ENCODE measurements at places on chromosomes 6 and 20. TPM values are rescaled to one million over a fixed set of nuclear protein-coding genes. Genes with fewer than 3 reads are reported as not detected.

DNA sequence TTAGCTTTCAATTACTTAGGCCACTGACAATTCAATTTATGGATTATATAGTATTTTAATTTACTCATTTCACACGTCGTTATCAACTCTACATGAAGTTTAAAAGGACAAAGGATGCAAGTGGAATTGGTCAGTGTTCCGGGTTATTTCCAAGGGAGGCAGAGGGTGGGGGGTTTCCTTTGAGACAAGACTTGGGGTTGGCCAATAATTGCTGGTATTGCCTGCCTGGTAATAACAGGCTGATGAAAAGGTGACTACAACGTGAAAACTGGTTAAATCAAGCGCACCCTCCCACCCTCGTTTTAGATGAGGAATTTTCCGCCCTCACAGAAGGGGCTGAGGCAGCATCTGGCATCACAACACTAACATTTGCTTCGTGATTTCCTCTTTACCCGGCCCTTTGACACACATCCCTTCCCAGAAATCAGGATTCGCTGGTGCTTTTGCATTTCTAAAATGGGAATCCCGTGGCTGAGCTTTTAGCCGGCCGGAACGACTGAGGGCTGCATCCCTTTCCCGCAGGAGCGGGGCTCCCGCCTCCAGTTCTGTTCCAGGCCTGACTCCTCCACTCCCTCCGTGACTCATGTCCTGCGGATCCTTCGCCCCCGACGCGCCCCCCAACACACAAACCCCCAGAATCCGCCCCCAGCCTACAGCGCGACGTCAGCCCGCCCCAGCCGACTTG is 999 bp upstream of the PIM1 start:
- DNase-seq = no peak

GRCh38 chr20:7924692-7925091 is 15.6 kb downstream of the HAO1 start:
- no peak for DNase-seq

- no peak for DNase-seq
Observed at GRCh38 chr6:134375220-134375580, 57.3 kb upstream of the SGK1 start.

DNA sequence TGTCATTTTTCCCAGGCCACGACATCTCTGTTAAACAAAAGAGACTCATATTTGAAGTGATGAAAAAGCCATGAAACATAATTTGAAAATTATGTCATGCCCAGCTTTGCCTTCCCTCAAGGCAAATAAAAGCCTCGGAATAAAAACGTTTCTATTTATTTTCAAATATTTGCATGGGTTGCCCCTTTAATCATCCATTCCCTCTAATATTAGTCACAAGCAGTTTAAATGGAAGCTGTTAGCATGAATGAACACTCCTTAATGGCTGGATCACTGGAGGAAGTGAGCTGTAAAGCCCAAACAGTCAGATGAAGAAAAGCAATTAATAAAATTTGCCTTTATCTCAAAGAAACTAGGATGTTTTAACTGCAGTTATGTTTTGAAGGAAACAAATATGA is 69.3 kb upstream of the STMND1 start:
- no peak for DNase-seq

DNA sequence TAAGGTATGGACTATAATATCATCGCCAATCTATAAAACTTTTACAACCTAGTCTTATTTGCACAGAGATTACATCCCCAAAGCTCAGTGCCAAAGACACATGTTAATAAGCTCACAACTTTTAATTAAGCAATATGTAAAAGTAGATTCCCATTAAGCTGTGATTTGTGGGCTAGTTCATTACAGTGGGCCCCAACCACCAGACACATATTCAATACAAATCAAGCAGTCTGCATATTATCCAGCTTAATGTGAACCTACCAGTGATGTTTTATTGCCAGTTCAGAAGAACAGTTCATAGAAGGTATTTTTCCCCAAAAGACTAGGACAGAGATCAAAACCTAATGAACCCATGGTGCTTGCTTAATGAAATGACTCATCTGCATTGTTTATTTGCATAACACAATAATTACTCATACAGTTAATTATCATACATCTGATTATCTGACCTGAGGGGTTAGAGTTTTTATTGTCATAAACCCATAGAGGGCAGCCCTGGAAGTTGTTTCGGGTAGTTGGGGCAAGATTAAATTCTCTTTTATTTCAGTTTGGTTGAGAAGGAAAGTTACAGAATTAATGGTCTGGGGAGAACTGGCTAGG is 831.0 kb downstream of the TFAP2A start:
- no peak for DNase-seq

DNA sequence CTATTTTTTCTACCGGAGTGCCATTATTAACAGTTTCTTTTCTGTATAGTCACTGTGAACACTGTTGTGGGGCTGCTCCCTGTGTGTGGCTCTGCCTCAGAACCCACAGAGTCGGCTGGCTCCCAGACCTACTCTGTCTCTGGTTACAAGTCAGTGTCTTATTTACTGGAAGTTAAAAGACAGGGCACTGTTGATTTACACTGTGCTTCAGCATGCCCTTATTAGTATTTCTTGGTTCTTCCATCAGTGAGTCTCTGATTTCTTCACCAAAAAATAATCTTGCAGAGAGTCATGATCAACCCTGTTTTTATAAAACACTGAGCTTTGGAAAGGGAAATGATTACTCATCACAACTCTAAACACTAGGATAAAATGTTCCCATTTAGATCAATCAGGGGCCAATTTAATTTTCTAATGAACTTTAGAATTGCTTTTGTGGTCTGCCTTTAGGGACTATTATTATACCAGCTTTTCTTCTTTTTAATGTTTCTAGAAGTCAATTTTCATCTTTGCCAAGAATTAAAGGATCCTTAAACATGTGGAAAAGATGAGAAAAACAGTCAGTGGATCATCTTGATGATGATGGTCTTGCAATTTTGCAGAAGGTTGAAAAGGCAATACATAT is 92.6 kb downstream of the UTRN start:
- DNase-seq = peak; percentile 83

GRCh38 chr20:63273635-63274380 is 1.2 kb downstream of the ARFGAP1 start:
- no peak for DNase-seq

GRCh38 chr6:95431637-95432228 is 145.6 kb upstream of the MANEA start:
- no peak for DNase-seq

GRCh38 chr6:111411046-111411445 is 72.0 kb downstream of the REV3L start:
- no peak for DNase-seq

DNA sequence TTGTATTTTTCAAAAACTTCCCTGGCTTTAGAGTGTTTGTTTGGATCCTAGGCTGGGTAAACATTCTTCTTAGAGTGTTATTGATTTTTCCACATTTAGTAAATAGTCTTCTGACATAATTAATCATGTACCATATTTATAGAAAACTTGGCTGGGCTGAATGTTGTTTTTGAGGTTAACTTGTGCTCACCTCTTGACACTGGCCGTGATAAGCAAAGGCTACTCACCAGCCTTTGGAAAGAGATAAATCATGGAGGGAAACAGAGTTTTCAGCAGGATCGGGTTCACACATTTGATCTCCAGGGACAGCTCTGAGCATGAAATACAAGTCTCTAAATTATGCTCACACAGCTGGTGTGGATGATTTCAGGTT is 6.2 kb upstream of the CD93 start:
- no peak for DNase-seq

DNA sequence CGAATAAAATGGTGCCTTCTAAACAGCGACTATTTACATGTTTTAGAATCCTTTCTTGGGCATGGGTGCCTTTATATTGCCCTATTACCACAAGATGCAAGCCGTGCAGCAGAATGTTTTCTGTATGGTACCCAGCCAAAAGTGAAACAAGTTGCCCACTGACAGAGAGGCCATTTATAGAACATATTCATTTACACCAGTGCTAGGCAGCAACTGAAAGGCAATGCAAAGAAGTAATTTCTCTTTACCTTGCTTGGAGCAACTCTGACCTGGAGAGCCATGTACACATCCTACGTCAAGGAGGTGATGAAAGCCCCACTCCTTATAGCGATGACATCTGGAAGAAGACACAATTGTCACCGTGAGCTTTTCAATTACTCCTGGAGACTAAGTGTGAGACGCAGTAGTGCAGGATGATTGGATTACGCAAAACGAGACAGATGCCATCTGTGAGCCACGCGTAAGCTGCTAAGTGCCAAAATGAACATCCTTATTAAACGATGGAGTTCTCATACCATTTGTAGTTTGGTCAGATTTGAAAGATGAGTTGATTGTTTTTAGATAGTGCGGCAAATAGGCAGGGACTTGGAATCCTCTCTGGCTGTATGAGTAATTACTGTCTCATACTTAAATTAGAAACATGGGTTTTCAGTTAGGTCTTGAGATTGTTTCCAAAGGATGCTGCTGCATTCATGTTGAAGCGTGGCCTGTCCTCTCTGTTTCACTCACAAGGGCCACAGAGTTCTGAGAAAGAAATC is at the start of gene TMEM244:
TMEM244 (minus strand) TSS at position 408 of the 758 bp plus-strand sequence; CDS start at position 281, 127 bp downstream.
- no peak for DNase-seq

DNA sequence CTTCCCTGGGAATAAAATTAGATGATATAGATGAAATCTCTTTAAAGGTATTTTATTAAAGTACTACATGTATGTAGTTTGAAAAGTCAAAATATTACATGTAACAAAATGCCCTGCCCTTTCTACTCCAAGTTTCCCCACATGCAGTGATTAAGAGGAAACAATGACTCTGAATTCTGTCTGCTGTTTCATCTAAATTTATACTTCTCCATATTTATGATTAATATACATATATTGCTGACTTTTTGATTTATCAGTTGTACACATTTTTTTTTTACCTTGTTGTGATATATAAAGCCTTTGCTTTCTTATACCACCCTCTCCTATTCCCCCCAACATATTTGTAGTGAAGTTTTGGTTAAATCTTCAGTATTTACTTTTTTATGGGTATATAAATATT is 127.9 kb downstream of the ZFAND3 start:
- DNase-seq = no peak

The PRRC2A gene
- 133 TPM for total RNA-seq

GRCh38 chr6:169639653-169640278 is 62.1 kb downstream of the WDR27 start:
- DNase-seq = no peak

DNA sequence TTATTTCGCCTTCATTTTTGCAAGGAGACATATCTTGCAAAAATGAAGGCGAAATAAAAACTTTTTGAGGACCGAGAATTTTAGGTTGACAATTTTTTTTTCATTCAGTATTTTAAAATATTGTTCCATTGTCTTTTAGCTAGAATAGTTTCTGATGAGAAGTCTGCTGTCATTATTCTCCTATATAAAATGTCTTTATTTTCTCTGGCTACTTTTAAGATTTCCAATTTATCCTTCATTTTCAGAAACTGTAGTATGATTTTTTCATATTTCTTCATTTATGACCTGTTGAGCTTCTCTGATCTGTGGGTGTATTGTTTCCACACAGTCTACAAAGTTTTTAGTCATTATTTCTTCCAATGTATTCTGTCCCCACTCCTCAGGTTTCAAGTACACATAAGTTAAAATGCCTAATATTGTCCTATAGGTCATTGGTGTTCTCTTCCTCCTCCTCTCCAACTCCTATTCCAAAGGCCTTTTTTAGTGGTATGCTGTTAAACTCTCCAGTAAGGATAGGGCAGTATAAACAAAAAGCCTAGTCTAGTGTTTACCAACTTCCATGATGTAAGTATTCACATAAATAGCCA is 15.7 kb downstream of the AHI1 start:
- no peak for DNase-seq

The SNX5 gene
- 44.4 TPM for total RNA-seq

- no peak for DNase-seq
Observed at GRCh38 chr6:70398783-70399728, 14.3 kb upstream of the FAM135A start.

GRCh38 chr6:112408522-112408921 is 61.4 kb downstream of the RFPL4B start:
- no peak for DNase-seq

The FAM83D gene
- total RNA-seq = 72.1 TPM

- DNase-seq = no peak
Observed at GRCh38 chr6:43395776-43396175, 26.3 kb upstream of the ZNF318 start.

The TPBG gene
- total RNA-seq = 15.2 TPM

The HLA-DOB gene
- 0.19 TPM for total RNA-seq

The B4GALT5 gene
- total RNA-seq = 35.2 TPM

DNA sequence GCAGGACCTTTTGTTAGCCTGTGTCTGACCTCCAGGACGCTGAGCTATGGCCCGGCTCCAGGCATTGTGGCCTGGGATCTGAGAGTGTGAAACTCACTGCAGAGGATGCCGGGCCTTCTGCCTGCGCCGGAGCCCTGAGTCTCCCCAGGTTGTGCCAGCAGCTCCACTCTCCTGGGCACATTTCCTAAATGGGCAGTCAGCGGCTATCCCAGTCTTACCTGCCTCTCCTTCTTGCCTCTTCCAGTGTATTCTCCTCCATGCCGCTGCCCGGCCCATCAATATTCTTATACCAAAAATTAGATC is 397.8 kb downstream of the CDH4 start:
- no peak for DNase-seq

GRCh38 chr6:38460186-38460585 is 179.5 kb downstream of the BTBD9 start:
- DNase-seq = no peak

DNA sequence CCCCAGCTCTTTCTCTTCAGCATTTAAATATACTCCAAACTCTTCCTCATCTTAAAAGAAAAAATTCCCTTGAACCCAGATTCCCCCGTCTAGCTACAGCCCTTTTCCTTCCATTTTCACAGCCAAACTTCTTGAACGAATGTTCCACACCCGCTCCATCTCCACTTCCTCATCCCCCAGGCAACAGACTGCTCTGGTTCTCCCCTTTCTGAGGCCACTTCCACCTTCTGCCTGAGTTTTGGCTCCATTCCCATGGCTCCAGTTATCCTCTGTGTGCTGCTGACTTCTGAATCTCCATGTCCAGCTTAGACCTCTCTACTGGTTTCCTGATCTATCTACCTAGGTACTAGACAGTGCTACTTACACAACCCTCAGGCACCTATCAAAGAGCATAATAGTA is 106.4 kb downstream of the RALGAPA2 start:
- DNase-seq = no peak

The C20orf144 gene
- not detected for total RNA-seq

The WFDC12 gene
- not detected for total RNA-seq

The IP6K3 gene
- total RNA-seq = 0.19 TPM

DNA sequence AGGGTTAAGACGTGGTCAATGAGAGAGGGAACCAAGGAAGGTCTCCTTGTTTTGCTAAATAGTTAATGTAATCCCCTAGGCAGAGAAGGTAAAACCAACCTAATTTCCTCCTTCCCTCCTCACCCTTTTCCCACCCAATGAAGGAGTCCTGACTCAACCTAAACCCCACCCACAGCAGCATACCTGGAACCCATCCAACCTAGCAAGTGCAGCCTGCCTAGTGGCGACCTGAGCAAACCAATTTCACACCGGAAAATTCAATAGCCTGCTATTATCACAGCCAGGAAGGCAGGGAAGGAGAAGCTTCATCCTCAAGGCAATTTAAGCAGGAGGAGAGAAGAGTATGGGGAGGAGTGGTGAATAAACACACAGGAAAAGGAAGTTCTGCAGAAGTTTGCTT is 46.9 kb downstream of the OSTM1 start:
- no peak for DNase-seq

GRCh38 chr6:70563530-70563929 is 3.2 kb upstream of the SDHAF4 start:
- no peak for DNase-seq

The ERVFRD-1 gene
- 0.05 TPM for total RNA-seq

The GTSF1L gene
- total RNA-seq = not detected
